ENCODE measurements at places on chromosomes 4 and X. TPM values are rescaled to one million over a fixed set of nuclear protein-coding genes. Genes with fewer than 3 reads are reported as not detected.

GRCh38 chr4:113452868-113453620 lies 308.5 kb downstream of the CAMK2D start:
- no peak for DNase-seq

Gene IBSP
- total RNA-seq: not detected

DNA sequence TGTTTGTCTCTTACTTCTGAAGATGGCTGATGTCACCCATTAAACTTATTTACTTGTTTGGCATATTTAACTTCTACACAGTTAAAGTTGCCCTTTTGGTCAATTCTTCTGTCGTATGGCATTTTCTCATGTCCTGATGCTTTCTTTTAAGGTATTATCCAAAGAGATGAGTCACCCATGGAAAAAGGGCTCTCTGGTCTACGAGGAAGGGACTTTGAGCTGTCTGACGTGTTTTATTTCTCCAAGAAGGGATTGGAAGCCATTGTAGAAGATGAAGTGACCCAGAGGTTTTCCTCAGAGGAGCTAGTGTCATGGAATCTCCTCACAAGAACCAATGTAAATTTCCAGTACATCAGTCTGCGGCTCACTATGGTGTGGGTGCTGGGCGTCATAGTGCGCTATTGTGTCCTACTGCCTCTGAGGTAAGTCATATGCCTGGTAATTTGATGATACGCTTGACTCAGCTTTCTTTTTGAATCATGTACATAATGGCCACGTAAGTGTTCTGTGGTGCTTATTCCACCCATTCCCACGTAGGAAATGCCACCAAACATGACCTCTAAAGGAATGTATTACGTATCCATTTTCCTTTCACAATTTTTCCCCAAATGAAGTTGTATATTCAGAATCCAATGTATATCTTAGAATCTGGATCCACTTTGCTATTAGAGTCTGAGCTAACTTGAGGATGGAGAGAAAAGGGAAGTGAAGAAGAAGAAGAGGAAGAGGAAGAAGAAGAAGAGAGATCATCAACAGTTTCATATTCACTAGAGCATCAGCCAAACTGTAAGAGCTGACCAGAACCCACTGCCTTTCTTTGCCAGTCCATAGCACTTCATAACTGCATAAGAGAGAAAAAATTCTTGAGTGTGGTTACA lies 45.7 kb downstream of the GPAT3 start:
- DNase-seq: no peak

- no peak for DNase-seq
Observed at GRCh38 chr4:176850436-176850835, 57.7 kb upstream of the VEGFC start.

GRCh38 chr4:89161841-89162240 lies 50.5 kb downstream of the TIGD2 start:
- DNase-seq: no peak

DNA sequence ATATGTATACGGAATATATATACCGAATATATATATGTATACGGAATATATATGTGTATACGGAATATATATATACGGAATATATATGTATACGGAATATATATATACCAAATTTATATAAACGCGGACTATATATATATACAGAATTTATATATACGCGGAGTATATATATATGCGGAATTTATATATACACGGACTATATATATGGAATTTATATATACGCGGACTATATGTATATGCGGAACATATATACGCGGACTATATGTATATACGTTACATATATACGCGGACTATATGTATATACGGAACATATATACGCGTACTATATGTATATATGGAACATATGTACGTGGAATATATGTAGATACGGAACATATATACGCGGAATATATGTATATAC lies 78.6 kb downstream of the ARHGAP36 start:
- DNase-seq: no peak

- DNase-seq: no peak
Observed at GRCh38 chr4:76729980-76730379, 168.0 kb downstream of the SOWAHB start.

DNA sequence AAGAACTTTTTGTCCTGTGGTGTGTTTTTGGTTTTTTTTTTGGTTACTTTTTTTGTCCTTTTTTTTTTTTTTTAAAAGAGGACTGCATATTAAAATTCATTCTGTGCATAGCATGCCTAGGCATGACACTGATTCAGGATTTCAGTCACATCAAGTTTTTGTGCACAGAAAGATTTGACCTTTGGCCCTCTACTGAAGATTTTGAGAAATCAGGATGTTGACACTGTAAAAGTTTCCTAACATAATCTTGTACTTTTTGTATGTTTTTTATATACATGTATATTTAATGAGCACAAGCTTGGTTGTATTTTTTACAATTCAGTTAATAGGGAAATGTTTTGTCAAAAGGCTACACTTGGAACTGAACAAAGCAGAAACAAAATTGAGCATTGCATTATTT lies 100.0 kb upstream of the DDX3X start:
- DNase-seq: no peak

DNA sequence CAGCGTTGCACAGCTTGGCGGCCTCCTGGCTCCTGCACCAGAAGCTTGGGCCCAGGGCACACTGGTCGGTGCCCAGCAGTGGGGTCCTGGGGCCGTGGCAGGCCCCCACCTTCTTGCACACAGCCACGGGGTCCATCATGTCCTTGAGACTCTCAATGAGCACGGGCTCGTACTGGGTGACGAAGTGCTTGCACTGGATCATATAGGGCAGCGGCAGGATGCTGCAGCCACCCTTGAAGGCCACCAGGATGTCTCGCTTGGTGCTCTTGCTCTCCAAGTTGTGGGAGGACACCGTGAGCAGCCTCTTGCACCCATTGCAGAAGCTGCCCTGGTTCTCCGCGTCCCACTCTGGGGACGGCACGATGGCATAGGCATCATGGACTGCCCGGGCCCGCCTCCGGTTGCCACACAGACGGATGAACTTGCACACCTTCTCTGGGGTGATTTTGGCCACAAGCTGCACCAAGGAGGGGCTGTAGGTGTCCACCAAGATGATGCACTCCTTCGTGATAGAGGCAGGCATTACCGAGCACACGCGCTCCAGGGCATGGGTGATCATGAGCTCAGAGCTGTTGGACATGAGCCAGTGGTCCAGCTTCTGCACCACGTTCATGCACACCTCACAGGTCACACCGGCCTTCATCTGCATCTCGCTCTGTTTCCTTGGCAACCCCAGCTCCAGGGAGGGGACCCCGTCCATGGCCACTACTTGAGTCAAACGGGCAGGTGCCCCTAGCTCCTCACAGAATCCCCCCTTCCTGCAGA lies 1.2 kb downstream of the PSAPL1 start:
- no peak for DNase-seq

- DNase-seq: no peak
Observed at GRCh38 chr4:186767794-186768193, 44.1 kb upstream of the FAT1 start.

DNA sequence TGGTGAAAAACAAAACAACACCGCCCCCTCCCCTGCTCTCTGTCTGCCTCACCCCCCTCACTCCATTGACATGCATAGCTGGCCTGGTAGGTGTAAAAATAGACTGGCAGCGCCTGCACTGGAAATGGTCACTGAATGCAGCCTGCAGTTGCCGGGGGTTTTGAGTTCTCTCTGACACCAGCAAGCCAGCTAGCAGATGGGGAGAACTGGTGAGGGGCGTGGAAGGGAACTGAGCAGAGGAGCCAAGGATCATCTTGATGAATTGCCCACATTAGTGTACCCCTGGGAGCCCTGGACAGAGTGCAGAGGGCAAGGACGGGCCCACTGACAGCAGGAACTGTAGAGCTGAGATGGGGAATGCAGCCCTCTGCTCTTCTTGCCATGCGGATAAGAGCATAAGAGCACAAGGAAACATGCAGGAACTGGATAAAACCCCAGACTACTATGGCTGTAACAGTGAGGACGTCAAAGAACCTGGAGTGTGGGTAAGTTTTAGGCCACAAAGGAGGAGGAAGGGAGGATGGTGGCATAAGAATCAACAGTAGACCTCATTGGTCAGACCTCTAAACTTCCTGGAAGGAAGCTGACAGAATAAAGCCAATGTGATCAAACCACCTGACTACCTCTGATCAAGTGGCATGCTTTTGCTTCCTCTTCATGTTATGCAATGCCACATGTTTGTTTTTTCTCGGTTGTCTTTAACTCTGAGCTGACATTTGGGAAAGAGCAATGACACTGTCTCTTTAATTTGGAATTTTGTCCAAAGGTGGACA lies 96.3 kb downstream of the ANK2 start:
- DNase-seq: no peak

DNA sequence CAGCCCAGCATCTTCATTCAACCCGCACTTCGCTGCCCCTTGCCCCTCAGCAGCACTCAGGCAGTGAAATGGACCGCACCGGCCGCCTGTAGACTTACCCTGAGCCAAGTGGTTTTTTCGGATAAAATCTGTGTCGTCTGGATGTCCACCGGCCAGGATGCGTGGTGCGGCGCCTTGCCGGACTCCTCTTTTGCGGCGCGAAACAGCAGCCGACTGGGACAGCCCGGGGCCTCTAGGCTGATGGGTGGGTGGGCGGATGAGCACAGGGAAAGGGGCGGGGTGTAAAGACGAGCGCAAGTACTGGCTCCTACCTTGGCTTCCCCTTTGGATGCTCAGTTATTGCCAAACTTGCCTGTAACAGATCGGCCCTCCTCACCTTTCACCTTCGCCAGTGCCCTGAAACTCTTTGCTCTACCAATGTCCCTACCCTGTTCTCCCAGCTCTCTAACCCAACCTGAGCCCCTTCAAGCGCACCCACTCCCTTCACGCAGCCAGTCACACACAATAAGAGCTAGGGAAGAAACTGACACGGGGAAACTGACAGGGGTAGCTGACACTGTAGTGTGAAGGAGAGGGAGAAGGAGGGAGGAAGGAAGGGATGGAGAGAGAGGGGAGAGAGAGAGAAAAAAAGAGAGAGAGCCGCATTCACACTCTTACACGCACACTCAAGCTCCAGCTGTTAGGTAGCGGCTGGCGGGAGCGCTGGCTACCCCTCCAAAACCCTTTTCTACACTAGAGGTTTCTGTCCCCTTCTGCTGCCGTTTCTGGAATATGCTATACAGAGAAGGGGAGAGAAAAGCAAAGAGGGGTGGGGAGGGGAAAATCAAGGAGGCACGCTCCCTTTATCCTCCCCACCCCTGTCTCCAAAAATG lies 559 bp downstream of the TRPC5 start:
- DNase-seq: no peak

GRCh38 chr4:90745176-90745575 lies 618.0 kb downstream of the CCSER1 start:
- no peak for DNase-seq

DNA sequence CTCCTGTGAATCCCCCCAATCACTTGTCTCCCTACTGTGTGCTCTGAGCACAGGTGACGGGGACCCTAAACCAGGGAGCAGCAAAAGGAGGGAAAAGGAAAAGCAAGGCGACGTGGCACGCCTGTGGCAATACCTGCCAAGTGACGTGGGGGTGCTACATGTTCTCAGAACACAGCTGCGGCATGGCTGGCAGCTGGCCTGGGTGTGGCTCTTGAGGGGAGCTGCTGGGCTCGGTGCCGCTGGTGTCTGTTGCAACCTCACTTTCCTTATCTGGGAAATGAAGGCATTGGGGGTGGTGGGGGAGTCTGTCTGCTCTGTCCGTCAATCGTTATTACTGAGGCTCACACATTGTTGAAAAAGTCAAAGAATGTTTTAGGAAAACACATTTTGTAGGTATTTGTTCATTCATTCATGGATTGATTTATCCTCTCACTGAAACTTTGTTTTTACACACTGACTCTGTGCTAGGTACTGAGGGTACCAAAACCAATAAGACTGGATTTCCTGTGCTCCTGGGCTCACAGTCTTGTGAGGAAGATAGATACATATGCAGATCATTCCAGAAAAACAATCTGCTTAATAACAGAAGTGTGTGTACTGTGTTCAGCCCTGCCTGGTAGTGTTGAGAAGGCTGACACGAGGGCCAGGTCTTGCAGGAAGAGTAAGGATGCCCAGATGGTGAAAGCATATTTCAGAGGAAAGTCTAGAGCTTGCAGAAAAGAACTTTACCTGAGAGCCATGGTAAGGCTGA lies 217.6 kb downstream of the PTTG2 start:
- no peak for DNase-seq

DNA sequence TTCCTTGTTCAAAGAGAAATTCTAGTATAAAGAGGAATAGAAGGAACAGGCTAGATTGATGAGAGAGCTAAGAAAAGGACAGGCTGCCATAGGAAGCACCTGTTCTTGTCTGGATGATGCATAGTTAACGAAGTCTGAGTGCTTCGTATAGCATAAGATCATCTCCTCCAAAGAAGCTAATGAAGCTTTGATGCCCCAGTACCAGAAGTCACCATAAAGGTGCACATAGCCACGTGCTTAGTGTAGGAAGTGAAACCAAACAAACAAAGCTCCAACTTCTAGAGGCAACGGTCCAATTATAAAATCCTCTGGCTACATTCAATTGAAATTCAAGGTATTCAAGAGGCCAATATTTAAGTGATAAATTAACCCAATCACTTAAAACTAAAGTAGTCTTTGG lies 31.0 kb downstream of the AFAP1 start:
- DNase-seq: no peak

DNA sequence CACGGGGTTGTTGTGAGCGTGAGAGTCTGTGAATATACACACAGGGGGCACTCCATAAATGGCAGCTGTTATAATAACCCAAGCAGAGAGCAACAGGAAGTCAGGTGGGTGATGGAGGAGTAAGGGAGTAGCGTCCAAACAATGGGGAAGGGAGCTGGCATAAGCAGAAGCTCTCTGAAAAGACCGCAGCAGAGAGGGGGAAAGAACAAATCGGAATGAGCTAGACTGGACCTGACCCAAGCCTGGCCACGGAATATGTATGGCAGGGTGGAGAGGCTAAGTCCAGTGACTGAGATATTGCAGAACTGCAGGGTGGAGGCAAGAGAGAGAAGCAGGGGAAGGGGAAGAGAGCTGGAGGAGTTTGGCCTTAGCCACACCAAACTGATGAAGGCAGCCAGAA lies 6.5 kb upstream of the GJB1 start:
- no peak for DNase-seq

GRCh38 chrX:149298111-149298510 lies 207.0 kb downstream of the IDS start:
- DNase-seq: no peak

- DNase-seq: no peak
Observed at GRCh38 chr4:40458109-40458508, 123.0 kb downstream of the CHRNA9 start.

Measured in Panc1 (cell line).